CD4-positive, alpha-beta T cell treated with Interleukin-17A for 1 hour (primary cell): ENCODE measurements at places on chromosomes 1 and 21.

DNA sequence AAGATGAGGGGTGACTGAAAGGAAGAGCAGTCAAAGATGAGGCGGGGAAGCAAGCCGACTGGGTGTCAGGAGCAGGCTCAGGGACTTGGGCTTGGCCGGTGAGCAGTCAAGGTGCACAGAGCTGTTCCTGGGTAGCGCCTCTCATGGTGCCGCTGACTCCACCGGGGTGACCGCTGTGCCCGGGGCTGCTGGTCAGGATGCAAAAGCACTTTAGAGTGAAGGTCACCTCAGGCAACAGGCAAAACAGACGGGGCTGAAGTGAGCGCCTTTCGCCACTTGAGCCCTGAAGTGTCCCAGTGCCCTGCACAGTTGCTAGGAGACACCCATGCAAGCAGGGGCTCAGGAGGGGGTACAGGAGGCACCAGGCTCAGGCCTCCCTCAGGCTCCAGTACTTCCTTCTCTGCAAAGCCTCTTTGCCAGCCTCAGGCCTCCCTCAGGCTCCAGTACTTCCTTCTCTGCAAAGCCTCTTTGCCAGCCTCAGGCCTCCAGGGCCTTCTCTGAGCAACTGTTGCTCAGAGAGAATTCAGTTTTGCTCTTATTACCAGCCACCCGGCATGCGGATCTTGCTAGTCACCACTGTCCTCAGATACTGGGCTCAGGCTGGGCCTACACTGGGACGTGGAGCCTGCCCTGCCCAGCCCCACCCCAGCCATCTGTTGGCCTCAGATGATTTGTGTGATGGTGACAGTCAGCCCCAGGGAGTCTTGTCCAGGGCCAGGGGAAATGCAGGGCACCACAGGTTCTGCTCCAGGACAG lies 99.7 kb upstream of the IRF2BP2 start:
- DNase-seq: no peak

DNA sequence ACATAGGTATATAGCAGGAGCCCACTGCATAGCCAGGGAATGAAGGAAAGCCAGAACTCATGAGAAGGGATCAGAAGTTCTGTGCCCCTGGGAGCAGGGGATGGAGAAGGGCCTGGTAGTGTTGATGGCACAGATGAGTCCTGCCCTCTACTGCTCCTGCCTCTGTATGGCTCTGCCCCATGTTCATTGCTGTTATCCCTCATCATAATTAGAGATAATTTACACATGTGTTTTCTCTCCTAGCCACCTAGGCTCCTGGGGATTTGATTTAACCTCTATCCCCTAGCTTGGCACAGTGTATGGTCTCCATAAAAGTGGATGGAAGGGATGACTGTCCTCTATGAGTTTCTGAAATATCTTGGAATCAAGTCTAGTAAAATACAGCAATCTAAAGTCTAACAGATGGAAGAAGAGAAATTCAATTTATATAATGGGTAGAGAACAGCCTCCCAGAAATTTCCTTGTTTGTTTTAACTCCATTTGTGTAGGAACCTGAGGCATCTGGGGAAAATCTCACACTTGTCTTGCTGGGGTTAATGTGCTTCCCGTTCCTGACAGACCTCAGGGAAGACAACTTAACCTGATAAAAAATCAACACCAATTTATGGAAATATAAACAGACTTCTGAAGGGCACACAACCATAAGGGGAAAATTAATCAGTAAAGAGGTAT lies 393.8 kb downstream of the HHAT start:
- no peak for DNase-seq

GRCh38 chr1:185654199-185654951 lies 79.8 kb upstream of the HMCN1 start:
- no peak for DNase-seq

- DNase-seq: no peak
These were observed 19.0 kb downstream of the GNG12 start for GRCh38 chr1:67814121-67814772.

GRCh38 chr1:205985330-205986005 lies 17.7 kb downstream of the RAB7B start:
- no peak for DNase-seq
